ENCODE measurements at places on chromosomes 1 and 21.

DNA sequence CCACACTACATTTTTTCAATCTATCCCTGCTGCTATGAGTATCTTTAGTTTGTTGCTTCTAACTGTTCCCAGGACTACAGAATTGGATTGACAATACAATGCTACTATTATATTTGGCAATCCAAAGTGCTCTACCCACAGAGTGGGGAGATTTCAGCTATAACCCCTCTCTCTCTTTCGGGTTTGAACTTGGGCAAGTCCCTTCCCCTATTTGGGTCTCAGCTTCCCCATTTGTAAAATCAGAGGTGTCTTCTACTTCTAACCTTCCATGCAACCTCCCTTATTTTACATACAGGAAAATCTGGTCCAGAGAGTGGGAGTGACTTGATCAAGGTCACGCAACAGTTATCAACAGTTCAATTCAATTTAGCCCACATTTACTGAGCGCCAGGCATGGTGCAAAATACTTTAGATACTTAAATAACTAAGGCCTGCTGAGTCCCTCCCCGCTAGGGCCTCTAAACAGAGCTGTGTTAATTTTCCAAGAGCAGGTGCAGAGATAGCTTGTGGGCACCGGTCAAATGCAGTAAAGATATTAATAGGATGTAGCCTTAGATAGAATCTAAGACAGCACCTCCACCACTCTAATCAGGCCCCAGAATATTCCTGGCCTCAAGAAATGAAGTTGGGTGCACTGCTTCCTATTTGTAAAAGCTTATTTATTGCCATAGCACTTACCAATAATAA, 9.4 kb upstream of the GPX7 start:
- DNase-seq: peak; percentile 60

DNA sequence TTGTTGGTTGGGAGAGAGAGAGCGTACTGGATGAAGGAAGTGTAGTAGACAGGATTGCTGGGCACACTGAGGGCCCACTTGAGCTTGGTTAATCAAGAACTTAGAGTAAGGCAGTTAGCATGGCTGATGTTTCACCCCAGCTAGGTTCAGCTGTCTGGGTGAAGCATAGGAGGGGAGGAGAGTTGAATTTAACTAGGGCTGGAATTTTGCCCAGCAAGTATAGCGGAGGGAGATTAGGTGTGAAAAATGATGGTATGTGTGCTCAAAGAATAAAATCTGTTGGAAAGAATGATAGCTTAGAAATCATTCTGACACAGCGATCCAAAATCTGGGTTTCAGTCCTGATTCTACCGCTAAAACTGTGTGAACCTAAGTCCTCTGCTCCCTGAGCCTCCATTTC, 461.5 kb upstream of the PROX1 start:
- no peak for DNase-seq

- no peak for DNase-seq
These were observed 25.6 kb downstream of the PODN start for GRCh38 chr1:53087332-53088285.

- DNase-seq: peak; percentile 68
These were observed 387.6 kb downstream of the LTN1 start for GRCh38 chr21:28604946-28605537.

- peak; percentile 33 for DNase-seq
These were observed 849 bp downstream of the NFIA start for GRCh38 chr1:61083013-61083806.

DNA sequence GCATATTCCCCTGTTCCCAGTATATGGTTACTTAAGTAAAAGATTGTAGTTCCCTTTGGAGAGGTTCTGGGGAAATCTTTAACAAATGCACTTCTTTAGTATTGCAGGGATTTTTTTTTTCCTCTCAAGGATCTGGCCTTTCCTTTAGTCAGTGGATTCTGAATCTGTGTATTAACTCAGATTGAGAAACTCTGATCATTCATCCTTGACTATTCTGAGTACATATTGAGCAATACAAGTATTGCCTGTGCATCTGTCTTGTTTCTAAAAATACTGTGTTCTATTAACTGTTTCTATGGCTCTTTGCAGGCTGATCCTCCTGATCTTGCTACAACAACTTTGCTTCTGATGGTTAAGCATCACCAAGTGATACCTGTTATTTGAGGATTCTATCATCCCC, 67.8 kb upstream of the FGGY start:
- DNase-seq: no peak

GRCh38 chr1:181216591-181216994, 128.1 kb downstream of the IER5 start:
- DNase-seq: no peak

- DNase-seq: peak; percentile 2
These were observed 945 bp downstream of the WDR3 start for GRCh38 chr1:117930484-117930883.

DNA sequence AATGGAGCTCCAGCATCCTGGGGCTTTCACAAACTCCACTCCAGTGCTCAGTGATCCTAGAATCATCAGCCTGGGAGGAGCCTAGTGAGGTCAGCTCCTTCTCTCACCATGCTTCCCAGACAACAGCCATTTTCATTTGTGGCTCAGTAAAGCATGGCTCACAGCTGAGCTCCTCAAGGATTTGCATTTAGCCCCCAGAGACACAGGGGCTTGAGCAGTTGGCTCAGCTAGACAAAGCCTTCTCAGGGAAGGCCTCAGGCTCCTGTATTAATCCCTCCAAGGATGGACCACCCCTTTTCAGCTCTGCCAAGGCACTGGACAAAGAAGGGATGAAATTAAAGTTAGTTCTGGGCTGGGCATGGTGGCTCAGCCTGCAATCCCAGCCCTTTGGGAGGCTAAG, 39.5 kb downstream of the ERI3 start:
- DNase-seq: no peak

DNA sequence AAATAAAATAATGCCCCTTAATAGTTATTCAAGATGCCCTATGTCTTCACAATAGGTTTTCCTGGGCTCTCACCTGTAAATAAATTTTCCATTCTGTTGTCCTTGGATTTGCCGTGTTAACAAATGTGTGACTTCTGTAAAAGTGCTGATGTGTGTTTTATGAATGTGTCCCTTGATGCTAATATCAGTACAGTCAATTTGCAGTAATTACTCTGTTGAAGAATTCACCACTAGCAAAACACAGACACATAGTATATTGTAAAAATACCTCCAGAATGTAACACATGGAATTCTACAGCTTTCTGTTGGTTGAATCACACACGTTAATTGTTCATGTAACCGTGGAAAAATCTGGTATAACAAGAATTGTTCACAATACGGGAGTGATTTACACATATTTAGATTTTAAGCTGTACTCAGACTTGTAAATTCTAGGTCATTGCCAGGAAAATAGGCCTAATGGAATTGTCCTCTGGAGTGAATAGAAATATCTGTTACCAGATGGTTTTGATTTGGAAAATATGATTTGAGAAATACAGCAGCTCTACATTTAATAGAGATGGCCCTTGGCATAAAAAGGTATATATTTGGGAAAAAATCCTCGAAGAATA, 36.7 kb upstream of the KCNK2 start:
- no peak for DNase-seq

DNA sequence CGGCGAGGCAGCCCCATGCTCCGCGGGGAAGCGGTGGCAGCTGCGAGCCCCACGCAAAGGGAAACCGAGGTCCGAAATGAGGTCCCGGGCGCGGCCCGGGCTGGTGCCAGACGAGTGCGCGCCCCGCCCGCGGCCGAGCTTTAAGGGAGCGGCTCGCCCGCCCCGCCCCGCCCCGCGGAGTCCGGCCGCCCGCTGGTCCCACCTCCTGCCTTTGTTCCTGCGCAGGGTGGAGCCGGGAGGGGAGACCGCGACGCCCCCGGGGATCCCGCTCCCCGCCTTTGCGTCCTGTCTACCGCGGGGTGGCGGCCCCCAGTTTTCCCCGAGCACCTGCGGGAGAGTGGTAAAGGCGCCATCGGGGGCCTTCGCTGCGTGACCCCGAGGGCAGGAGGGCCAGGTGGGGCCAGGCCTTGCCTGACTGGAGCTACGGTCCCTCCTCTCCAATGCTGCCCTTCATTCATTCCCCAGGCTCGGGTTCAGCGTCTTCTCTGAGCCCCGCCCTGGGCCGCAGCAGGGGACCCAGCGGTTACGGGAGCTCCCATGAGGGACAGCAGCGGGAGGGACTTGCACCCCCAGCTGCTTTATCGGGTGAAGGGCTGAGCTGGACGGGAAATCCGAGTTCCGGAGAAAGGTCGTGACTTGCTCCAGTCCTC, at the start of gene HES2:
Gene HES2 (minus strand): TSS at position 116 of the 650 bp plus-strand sequence. CDS start 99 bp downstream, at position 17.
- no peak for DNase-seq

- no peak for DNase-seq
These were observed 130.7 kb downstream of the FAM78B start for GRCh38 chr1:166036092-166036491.

- no peak for DNase-seq
These were observed 184.5 kb downstream of the TGFBR3 start for GRCh38 chr1:91701472-91701869.

DNA sequence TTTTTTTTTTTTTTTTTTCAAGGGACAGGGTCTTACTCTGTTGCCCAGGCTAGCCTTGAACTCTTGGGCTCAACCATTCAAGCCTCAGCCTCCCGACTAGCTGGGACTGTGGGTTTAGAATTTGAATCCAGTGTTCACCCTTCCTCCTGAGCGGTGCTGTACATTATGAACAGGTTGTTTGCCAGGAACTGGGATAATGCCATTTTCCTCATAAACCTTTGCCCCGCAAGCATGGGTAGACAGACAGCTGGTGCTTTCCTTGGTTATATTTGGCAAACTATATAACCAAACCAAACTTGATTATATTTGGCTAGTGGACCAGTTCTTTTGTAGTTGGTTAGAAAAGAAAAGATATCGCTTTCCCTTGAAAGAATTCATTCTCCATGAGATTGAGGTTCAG, 54.9 kb downstream of the GALNT2 start:
- DNase-seq: no peak

DNA sequence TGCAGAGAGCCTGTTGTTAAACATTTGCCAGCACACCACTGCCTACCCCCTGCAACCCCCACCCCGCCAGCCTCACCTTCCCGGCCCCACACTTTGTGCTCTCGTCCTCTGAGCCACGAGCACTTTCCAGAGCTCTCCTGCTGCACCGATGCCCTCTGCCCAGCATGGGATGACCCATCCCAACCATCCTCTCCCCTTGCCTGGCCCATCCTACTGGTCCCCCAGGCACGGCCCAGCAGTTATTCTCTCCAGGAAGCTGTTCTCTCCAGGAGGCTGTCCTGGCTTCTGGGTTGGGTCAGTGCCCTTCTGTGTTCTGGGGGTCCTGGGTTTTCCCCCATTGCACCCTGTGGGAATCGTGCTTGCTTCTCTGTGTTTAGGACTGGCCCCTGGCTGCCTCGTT, 60.1 kb upstream of the ABCG1 start:
- DNase-seq: no peak

DNA sequence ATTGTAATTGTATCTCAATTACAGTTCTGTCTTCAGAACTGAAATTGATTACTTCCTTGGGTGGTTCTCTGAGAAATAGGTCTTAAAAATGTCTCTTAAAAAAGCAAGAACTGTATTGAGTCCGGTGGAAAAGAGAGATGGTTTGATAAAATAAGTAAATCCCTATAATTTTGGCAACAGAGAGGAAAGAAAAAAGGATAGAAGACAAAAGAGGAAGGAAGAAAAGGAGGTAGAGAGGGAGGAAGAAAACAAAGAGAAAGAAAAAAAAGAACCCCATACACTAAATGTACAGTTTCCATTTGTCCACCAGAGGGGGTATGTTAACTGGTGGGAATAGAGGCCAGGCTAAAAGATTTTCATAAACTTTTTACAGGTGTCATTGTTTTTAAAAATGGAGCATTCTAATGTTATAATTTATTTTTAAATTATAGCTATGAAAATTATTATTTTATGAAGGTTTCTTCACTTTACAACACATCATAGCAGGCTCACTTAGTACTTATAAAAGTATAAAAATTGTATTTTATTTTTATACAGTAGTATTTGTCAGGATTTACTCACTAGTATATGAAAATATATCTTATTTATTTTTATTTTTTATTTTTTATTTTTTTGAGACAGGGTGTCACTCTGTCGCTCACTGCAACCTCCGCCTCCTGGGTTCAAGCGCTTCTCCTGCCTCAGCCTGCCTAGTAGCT, 2.1 kb upstream of the UBE2T start:
- no peak for DNase-seq

GRCh38 chr1:165057956-165058355, 298.6 kb downstream of the LMX1A start:
- DNase-seq: no peak

- DNase-seq: no peak
These were observed 84.5 kb upstream of the ST6GALNAC5 start for GRCh38 chr1:76782809-76783208.

DNA sequence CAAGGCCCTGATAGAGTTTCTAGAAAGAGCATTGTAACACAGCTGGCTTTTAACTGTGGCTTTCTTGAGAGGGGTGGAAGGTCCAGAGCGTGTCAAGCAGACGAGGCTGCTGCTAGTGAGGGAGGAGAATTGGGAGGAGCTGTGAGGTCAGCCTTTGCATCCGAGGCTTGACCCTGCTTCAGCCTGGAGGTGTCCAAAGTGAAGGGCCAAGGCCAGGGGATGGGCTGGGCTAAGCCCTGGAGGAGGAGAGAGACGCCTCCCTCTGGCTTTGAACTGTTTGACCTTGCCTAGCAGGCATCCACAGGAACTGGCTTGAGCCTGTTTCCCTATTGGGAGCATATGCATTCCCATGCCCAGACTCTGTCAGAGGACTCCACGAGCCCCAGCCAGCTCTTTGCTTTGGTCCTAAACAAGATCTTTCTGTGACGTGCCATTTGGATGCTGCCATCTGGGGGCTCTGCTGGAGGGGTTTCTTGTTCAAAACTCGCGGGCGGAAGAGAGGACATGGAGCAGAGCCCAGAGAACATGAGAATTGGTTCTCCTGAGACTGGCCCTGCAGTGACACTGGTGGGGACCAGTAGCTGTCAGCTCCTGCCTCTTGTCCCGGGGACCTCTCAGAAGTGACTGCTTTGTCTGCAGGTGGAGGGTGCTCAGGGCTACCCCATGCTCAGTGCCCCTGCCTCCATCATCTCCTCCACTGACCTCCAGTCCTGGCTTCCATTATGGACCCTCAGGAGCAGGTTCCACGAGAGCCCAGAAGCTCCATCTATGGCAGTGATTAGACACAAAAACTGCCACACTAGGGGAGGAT, 5.5 kb downstream of the ACTRT2 start:
- no peak for DNase-seq

GRCh38 chr1:66444438-66445265, 89.3 kb upstream of the SGIP1 start:
- no peak for DNase-seq

DNA sequence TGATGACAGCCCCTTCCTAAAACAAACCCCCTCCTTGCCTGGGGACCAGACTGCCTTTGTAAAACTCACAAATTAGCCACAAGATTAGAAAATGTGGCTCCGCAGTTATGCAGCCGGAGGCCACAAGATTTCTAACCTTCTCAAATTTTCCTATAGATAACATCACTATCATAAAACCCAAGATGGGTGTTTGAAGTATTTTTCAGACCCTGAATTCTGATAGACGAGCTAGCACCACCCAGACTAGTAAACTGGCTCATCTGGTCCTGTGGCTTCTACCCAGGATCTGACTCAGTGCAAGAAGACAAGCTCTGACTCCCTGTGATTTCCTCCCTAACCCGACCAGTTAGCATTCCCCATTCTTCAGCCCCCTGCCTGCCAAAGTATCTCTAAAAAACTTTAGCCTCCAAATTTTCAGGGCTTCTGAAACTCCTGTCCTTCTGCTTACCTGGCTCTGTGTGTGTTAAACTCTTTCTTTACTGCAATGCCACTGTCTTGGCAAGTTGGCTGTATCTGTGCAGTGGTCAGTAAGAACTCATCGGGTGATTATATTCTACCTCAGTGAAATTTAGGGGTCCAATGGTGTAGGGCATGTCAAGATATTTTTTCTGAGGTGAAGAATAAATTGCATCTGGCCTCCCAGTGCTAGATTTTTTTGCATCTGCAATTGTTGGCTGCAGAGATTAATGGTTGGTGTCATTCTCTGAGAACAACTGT, 102.1 kb downstream of the S1PR1 start:
- no peak for DNase-seq

GRCh38 chr1:111879081-111879480, 110.4 kb downstream of the KCND3 start:
- no peak for DNase-seq
